ENCODE measurements at places on chromosomes 2 and 18.
A peak's percentile ranks its signal among the peaks of the same experiment; 100 is the strongest.

- no peak for DNase-seq
These were observed 84.5 kb upstream of the TLK1 start for GRCh38 chr2:171244970-171245782.

DNA sequence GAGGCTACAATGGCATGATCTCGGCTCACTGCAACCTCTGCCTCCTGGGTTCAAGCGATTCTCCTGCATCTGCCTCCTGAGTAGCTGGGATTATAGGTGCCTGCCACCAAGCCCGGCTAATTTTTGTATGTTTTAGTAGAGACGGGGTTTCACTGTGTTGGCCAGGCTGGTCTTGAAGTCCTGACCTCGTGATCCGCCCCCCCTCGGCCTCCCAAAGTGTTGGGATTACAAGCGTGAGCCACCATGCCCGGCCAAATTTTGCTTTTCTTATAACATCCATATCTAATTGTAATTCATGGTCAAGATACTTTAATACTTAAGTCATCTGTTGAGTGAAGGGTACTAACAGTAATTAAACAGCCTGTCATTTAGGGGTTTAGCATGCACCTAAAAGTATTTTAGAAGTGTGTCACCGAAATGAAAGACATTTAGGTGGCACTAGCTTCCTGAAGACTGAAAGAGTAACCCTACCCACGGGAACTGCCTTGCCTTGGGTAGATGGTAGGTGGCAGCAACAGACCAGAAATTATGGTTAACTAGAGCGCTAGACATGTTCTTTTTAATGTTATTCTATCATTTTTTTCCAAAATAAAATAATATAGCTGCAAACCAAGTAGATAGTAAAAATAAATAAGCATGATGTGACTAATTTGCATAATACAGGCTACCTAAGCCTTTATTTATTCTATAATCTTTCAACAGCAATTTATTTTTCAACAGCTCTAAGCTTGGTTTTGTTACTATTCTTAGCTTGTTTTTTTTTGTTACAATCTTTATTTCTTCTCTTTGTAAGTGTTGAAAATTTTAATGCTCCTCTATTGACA is 8.6 kb upstream of the ACYP2 start:
- peak; percentile 56 for DNase-seq

DNA sequence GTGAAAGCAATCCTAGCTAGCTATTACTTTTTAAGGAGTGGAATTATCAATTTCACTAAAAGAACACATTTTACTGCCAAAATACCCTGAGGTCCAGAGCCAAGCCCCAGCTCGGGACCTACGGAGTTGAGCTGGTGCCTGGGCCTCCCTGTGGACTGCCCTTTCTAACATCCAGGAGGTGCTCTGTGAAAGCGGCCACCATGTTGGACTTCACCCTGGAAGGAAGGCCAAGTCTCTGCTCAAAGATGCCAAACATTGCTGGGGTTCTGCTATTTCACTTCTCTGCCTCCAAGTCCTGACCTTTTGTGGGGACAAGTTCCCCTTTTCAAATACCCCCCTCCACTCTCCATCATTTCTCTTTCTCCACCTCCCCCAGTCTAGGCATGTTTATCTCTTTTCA is 498.7 kb upstream of the RAB6C start:
- no peak for DNase-seq

DNA sequence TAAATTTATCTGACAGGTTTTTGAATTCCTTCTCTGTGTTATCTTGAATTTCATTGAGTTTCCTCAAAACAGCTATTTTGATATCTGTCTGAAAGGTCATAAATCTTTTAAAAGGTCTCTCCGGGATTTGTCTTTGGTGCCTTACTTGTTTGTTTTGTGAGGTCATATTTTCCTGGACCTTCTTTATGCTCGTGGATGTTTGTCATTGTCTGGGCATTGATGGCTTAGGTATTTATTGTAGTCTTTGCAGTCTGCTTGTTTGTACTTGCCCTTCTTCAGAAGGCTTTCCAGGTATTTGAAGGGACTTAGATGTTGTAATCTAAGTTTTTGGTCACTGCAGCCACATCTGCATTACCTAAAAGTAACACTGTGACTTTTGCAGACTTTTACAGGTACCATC is 355.2 kb downstream of the PARD3B start:
- no peak for DNase-seq

GRCh38 chr2:67268797-67269196 is 128.3 kb upstream of the ETAA1 start:
- DNase-seq: no peak

DNA sequence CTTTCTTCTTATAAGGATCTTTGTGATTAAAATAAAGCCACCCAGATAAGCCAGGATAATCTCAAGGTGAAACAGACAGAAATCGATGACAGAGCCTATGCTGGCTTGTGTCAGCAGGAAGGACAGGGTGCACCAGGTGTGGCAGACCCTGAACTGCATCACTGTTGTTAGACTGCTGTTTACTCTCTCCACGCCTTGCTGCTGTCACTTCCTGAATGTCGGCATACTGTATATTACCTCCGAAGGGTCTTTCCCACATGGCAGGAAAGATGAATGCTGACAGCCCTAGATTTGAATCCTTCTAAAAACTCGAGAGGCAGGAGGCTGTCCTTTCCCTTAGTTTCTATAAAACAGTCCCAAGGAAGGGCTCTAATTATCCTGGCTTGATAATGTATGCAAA is 18.9 kb upstream of the TMEM163 start:
- no peak for DNase-seq

DNA sequence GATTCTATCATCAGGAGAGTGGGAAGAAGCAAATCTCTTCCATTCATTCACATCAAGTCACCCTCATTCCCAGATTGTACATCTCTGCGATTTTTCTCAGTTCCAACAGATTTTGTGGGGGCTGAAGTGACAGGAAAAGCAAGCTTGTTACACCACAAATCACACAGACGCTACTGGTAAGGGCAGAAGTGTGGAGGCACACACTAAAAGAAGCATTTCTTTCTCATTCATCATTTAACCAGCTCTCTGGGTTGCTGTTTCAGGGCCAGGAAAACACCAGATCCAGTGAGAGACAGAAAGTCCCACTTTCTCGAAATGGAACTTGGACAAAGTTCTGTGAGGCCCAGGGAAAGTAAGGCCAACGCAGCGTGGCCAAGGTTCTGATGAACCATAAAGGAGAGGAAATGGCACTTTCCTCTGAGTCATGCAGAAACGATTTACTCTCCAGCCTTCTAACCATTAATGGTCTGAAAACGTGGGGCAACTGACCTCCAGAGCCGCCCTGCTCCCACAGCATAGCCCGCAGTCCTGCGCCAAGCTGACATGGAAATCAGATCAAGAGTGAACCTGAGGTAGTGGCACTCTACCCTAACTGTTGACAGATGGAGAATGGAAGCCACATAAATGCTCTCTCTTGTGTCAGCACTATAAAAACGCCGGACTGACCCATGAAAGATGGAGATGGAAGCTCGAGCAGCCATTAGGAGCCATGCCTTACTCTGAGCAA is 191.0 kb downstream of the C1D start:
- DNase-seq: no peak

GRCh38 chr18:78548261-78549058 is 431.2 kb upstream of the SALL3 start:
- no peak for DNase-seq

DNA sequence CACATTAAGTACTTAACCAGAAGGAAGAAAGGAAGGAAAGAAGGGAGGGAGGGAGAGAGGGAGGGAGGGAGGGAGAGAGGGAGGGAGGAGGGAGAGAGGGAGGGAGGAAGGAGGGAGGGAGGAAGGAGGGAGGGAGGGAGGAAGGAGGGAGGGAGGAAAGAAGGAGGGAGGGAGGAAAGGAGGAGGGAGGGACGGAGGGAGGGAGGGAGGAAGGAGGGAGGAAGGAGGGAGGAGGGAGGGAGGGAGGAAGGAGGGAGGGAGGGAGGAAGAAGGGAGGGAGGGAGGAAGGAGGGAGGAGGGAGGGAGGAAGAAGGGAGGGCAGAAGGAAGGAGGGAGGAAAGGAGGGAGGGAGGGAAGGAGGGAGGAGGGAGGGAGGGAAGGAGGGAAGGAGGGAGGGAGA is 363.3 kb downstream of the MBD2 start:
- DNase-seq: no peak

DNA sequence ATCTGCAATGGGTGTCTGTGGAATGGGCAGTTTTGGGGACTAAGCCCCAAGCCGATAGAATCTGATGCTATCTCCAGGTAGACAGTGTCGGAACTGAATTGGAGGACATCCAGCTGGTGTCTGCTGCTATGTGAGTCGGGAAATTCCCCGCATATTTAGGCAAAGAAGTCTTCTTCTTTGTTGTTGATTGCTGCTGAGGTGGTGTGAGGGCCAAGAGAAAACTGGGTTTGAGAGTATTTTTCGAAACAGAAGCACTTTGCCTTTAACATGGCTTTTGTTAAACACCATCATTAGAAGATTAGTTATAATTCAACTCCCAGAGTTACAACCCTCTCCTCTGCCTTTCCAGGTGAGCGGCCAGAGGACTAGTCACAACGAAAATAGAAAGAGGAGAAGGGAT is 49.4 kb upstream of the ACTR3 start:
- DNase-seq: no peak

GRCh38 chr2:166592750-166593149 is 98.7 kb upstream of the SCN7A start:
- no peak for DNase-seq

DNA sequence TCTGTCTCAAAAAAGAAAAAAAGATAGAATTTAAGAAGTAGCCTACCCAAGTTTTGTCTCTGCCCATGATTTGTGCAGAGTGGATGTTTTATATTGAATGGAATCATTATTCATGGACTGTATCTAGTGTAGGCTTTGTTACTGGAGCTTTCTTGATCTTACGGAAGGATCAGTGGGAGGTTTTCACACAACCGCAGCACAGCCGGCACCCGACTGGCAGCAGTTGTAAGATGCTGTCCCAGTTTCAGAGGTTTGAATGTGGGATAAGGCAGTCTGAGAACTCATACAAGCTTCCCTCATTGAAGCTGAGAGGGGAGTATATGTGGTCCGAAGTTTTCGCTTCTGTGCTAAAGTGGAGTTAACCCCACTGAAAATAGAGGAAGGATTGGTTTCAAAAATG is 19.7 kb upstream of the SAG start:
- DNase-seq: no peak

Data from activated naive CD4-positive, alpha-beta T cell treated with anti-CD3 and anti-CD28 coated beads, Interleukin-2, amount 10 ng/mL, durations not matched to agents 7 days and 5 days (primary cell).